Fibroblast of skin of right quadriceps (primary cell): ENCODE measurements at places on chromosomes 5 and 9.

GRCh38 chr9:116377179-116377798, 223.7 kb downstream of the PAPPA start:
- DNase-seq = peak; percentile 66

- no peak for DNase-seq
Observed at GRCh38 chr5:13975246-13975645, 30.8 kb upstream of the DNAH5 start.

DNA sequence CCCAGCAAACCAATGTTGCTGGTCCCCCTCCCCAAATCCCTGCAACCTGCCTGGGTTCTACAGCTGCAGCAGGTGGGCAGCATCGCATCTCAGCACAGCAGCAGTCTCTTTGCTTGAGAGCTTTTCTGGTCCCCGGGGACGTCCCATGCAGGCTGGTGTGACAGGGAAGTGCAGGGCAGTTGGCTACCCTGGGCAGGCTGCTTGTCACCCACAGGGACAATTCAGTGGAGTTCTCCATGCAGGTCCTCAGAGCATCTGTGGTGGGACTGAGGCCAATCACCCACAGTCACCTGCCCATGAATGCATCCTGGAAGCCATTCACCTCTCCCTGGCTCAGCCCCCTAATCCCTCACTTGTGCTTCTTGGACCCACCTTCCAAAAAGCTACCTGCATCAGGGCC, 43.9 kb upstream of the SEMA4D start:
- no peak for DNase-seq

DNA sequence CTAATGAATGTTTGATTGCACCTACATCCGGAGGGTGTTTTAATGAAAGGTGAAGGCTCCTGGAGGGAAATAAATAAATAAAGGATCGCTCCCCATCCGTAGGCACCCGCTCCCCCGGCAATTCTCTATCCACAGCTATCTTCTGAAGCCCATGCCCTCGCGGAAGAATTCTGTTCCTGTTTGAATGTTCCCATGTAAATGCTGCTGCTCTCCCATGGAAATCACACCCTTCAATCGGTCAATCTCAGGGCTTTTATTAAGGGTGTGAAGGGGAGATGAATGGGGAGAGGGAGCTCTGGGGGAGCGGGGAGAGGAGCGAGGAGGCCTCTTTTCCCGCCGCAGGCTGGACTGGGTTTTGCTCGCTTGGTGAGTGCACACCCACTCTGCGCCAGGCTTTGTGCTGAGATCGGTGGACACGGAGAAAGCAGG, 21.1 kb upstream of the ARAP3 start:
- DNase-seq = no peak

GRCh38 chr5:174284873-174285272, 239.4 kb downstream of the NSG2 start:
- DNase-seq = no peak

DNA sequence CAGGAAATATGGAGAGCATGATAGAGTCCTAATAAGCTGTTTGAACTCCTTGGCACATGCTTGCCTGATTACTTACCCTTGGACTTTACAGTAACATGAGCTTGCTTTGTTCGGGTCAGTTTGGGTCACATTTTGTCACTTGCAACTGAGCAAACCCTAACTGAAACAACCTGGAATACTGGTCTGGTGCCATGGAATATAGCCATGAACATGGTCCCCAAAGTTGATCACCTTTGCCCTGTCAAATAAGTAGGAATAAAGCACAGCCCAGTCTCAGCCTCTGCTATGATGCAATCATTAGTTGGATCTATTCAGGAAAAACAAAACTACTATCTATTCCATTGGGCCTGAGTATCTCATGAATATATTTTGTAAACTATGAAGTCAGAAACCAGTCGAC, 18.2 kb downstream of the CDO1 start:
- no peak for DNase-seq

- DNase-seq = peak; percentile 100
Observed at GRCh38 chr5:167642779-167643517, 648.5 kb upstream of the WWC1 start.

- no peak for DNase-seq
Observed at GRCh38 chr9:80498001-80498555, 926.3 kb downstream of the TLE4 start.

- no peak for DNase-seq
Observed at GRCh38 chr5:7869474-7870136, 657 bp downstream of the MTRR start.

- DNase-seq = no peak
Observed at GRCh38 chr5:44189255-44189654, 200.0 kb downstream of the FGF10 start.

DNA sequence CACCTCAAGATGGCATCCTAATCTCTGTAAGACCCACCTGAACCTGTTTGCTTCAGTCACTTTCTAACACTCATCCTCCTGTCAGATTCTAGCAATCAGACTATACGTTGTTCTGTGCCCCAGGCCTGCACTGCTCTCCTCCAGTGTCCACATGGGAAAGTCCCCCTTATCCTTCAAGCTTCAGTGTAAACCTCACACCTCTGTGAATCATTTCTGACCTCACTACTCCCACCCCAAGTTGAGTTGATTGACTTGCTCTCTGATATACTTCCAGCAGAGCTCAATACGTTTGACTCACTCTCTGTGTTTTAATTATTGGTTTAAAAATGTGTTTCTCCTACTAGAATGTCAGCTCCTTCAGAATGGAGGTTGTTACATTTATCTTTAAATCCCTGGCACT, 240.2 kb downstream of the FBXL17 start:
- DNase-seq = no peak

GRCh38 chr9:7185612-7186011, 427.8 kb downstream of the KDM4C start:
- peak; percentile 92 for DNase-seq

- peak; percentile 67 for DNase-seq
Observed at GRCh38 chr5:9852671-9853070, 222.5 kb upstream of the TAS2R1 start.

DNA sequence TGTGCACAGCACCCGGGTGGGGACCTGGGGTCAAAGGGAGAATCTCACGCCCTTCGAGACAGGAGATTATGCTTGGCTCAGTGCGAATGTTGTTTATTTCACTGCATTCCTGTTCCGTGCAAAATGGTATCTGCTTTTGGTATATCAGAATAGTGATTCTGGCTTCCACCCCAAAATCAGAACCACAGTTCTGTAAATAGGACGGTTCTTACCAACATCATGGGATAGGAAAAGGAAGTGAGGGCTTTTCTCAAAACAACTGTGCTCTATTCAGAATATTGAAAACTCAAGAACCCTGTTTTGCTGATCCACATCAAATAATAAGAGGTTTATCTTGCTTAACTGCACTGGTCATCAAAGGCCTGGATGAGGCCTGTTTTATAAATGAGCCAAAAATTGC, 51.6 kb upstream of the FBXW11 start:
- DNase-seq = no peak

DNA sequence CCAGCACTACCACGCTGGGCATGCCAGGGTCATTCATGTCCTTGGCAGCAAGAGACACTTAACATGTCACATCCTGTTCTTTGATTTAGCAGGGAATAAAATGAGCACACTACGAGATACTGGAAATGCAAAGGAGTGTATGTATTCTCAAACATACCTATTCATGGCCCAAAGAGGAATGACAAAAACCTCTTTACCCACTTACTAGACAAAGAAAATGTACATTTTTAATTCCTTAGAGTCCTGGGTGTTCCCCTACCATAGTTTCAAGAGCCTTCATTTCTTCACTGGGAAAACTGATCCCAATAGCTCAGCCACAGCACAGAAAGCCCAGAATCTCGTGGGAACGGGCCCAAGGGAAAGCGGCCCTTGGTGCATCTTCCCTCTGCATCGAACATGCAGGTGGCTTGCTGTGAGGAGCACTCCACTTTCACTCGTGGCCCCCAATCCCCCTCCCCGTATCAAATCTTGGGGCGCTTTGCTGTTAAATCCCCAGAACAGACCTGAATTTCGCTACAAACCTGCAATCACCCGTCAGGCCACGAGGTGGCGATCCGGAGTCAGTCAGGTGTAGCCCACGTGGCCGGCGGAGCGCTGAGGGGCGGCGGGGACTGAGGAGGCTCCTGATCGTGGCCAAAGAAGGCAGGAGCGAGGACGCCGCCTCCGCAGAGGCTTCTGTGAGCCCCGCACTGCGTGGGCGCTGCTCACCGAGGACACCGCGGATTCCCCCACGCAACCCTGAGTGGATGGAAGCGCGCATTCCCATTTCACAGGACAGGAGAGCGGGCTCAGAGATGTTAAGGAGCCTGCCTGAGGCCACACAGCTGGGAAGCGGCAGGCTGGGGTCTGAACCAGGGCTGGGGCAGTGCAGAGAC, 91.4 kb downstream of the LMX1B start:
- DNase-seq = peak; percentile 53

DNA sequence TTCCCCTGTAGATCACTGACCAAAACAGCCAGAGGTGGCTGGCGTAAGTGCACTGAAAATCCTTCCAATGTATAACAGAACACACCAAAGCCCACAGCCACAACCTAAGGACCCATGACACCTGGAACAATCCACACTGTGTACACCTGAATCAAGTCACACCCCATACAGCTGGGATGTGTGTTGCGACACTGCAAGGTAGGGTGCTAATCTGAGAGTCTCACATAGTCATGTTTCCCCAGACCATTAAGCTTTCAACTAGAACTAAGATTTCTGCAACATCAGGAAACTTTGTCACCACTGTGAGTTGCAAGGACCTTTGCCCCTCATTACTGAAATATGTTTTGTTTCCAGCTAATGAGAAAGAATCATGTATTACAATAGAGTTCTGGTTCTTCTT, 59.4 kb downstream of the MED27 start:
- DNase-seq = no peak

GRCh38 chr9:89634995-89635742, 30.4 kb downstream of the GADD45G start:
- DNase-seq = peak; percentile 75

GRCh38 chr5:95746722-95747679, 15.9 kb downstream of the RHOBTB3 start:
- DNase-seq = peak; percentile 22

GRCh38 chr9:133463864-133464615, 4.3 kb downstream of the CACFD1 start:
- DNase-seq = no peak

- DNase-seq = peak; percentile 74
Observed at GRCh38 chr9:116661037-116661954, 25.8 kb upstream of the TRIM32 start.

- no peak for DNase-seq
Observed at GRCh38 chr9:35618854-35619799, 914 bp upstream of the CD72 start.

DNA sequence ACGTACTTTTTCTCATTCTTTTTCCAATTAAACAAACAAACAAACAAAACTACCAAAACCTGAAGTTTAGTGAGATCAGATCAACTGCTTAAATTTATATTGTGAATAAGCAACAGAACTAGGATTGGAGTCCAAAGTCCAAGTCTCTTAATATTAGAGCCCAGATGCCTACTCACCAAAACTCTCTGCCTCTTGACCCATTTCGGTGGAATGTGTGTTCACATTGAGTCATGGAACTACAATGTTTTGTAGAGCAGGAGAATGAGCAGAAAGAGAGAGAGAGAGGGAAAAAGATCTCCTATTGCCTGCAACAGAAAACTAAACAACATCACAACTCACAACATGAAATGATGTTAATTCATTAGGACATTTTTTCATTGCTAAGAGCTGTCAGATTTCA, 751.1 kb downstream of the TLR4 start:
- DNase-seq = no peak

GRCh38 chr5:22591461-22591860, 261.7 kb downstream of the CDH12 start:
- no peak for DNase-seq

DNA sequence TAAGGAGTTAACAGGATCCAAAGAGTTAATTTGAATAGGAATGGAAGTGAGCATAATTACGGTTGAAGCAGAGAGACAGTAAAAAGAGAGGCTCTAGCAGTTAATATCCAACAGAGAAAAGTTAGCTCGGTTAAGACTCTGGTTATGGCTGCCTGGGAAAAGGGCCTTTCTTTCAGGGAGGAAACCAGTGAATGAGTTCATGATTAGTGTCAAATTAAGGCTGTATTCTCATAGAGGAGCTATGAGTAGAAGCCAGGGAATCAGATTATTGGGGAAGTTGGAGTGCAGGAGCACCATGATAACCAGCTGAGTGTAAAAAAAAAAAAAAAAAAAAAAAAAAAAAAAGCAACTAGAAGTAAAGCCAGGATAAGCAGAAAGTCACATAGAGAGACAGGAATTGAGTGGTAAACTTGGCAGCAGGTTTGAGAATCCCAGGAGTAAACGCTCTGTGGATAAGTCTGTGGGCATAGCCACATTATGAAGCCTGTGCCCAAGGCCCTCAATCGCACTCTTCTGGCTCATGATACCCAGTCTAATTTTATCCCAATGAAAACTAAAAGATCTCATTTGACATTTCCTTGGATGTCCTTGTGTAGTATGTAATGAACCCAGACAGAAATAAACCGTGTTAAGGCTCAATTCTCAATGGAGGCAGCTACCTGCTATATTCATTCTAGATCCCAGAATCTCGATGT, 372.6 kb upstream of the MPDZ start:
- DNase-seq = no peak

- peak; percentile 82 for DNase-seq
Observed at GRCh38 chr9:81855538-81855937, 72.7 kb upstream of the SPATA31D4 start.

DNA sequence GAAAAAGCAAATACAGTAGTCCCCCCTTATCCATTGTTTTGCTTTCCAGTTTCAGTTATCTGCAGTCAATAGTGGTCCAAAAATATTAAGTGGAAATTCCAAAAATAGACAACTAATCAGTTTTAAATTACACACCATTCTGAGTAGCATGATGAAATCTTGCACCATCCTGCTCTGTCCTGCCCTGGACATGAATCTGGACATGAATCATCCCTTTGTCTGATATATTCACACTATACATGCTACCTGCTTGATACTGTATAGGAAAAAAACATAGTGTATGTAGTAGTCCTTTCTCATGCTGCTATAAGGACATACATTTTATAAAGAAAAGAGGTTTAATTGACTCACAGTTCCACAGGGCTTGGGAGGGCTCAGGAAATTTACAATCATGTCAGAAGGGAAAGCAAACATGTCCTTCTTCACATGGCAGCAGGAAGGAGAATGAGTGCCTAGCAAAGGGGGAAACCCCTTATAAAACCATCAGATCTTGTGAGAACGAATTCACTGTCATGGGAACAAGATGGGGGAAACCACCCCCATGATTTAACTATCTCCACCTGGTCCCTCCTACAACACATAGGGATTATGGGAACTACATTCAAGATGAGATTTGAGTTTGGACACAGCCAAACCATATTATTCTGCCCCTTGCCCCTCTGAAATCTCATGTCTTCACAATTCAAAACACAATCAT, 153.9 kb downstream of the ARRDC3 start:
- DNase-seq = peak; percentile 39
